Ovary (tissue), 10 donors: ENCODE measurements at places on chromosomes 2 and 18.

DNA sequence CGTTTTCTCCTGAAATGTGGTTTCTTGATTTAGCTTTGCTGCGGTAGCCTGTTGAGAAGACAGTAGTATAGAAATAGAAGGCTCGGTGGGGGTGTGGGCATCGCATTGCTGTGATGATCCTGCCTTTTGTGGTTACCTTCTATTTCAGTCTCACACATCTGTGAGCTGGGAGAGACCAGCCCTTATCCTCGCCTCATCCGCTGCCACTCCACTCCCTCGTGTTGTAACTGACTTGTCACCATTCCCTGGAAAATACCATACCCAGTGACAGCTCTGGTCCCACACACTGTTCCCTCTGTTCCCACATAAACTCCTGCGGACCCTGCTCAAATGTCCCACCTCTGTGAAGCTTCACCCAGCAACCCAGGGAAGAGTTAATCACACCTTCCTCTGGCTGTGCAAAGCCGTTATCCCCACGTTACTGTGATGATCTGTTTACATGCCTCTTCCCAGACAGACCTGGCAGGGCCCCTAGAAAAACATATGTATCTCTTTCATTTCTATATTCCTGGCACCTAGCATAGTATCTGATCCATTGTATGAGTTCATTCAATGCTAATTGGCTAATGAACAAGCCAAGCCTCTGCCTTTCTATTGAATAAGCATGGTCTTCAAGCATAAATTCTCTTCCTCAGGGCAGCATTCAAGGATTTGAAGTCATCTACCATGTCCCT, 114.6 kb downstream of the MAPK4 start:
- DNase-seq, result no peak

DNA sequence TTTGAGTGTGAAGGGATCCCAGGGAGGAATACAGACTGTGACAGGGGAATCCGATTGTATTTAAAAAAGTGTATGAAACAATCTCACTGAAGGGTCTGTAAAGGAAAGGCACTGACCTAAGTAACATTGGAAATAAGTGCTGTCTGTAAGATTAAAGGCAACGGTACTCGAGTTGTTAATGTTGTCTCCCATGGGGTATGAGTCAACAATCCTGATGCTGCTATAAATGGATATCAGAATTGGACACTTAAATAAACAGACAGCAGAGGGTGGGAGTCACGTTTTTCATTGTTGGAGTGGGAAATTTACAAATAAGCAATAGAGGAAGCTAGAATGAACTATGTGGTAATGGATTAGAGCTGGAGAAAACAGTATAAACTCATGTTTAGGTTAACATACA, 452.4 kb upstream of the RGPD4 start:
- no peak for DNase-seq

- no peak for DNase-seq
Observed at GRCh38 chr18:3008541-3008940, 4.4 kb downstream of the LPIN2 start.

- DNase-seq, result no peak
Observed at GRCh38 chr2:216446343-216446742, 34.1 kb downstream of the SMARCAL1 start.

- peak; percentile 54 for DNase-seq
Observed at GRCh38 chr18:59547581-59548182, 149.5 kb downstream of the CCBE1 start.

- DNase-seq, result no peak
Observed at GRCh38 chr2:118222672-118223421, 134.6 kb downstream of the INSIG2 start.

GRCh38 chr2:215299337-215299859, 12.5 kb upstream of the ATIC start:
- no peak for DNase-seq

DNA sequence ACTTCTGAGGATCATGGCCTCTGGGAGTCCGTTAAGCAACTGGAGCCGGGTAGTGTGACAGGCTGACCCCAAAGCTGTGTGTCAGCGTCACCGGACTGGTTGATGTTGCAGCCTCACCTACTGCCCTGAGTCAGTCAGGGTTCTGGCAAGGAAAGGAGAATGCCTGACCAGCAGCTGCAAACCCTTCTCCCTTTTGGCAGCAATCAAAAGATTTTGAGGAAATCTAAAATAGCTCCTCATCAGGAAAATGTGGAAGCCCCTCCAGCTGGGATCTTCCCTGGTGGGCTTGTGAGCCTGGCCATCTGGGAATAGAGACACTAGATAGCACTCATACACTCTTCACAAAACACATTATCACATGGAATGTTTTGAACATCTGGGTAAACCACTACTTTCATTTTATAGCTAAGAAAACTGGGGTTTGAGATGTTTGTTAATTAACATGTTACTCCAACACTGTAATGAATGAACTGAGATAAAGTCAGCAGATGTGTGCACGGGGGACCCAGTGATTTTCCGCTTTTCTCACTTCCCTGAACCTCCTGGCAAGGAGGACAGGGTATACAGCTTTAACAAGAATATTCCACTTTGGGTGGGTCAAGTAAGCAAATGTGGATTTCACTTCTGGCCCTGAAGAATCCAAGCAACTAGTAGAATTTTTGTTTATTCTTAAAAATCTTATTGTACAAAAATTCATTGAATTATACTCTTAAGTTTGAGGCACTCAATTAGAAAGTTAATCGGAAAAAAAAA, 24.7 kb downstream of the CLUL1 start:
- no peak for DNase-seq

DNA sequence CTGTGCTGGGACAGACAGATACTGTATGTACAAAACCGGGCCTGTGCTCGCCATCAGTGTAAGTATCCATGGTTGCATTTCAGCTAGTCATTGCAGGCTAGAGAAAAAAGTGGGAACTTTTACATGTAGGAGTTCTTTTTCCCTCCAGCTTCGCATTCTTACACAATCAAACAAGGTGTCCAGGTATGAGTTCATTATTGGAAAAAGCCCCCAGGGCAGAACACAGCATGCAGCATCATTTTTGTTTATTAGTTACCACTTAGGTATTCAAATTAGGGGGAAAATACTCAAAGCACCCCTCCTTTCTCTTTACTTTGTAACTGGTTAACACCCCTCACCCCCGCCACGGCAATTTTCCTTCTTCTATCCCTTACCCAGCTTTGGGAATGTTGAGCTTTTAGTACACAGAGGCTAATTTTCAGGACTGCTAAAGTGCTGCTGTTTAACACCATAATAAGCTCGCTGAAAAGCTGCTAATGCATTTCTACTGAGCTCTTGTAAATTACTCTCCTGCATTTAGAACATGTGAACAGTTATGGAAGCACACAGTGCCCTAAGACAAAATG, 13.6 kb downstream of the UPP2 start:
- DNase-seq, result no peak

DNA sequence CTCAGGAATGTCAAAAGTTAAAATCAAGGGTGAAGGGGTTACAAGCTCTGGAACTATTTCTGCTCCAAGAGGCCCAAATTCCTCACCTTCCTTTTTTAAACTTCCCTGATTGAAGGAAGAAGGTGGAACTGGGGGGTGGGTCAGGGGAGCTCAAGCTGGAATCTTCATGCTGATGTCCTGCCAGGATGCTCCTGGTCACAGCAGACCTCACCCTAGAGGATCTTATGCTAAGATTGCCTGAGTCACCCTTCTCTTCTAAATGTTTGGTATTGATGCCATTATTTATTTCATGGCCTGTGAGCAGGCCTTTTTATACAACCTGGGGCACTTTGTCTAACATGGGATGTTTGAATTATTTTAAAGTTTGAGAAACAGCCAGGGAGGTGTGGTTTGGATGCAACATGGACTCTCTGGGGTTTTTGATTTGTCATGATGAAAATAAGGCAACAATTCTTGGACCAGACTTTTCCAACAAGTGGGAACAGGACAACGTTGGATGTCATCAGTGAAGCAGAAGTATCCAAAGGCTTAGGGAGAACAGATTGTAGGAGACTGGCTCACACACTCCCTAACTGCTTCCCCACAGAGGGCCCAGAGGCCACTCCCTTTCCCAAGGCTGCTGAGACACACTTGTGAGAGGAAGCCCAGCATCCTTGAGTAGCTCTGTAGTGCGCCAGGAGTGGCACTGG, 420.2 kb upstream of the MEX3C start:
- no peak for DNase-seq

DNA sequence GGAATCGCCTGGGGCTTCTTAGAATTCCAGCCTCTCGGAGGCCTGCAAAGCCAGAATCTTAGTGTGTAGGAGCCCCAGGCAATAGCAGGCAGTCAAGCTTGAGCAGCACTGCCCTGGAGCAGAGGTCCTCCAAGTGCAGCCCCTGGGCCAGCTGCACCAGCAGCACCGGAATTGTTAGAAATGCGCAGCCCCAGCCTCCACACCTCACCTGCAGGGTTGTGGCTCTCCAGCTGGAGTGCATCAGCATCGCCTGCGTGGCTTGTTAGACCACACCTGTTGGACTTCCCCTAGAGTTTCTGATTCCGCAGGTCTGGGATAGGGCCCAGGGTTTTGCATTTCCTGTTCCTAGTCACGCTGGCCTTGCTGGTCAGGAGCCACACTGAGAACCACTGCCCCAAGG, 100.3 kb downstream of the ASAP2 start:
- no peak for DNase-seq

GRCh38 chr18:22829781-22830180, 103.3 kb upstream of the RBBP8 start:
- DNase-seq, result no peak

DNA sequence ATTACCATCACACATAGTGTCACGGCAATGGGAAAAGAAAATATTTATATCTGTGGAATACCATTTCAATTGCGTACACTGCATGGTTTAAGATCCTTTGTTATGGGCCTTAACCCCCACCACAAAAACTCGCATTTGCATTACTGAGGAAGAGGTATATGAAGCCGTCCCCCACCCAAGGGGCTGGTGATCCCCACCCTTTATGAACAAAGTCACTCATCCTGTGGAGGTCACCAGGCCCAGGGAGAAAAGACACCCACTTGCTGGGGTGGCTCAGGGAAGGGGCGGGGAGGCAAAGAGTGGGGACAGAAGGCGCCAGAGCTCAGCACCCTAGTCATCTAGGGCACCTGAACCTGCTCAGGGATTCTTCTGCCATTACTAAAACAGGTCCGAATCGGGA, 133.8 kb downstream of the ZNF516 start:
- no peak for DNase-seq

GRCh38 chr2:135818937-135819610, 17.9 kb downstream of the LCT start:
- no peak for DNase-seq

GRCh38 chr18:54717673-54718407, 110.4 kb upstream of the RAB27B start:
- no peak for DNase-seq

- DNase-seq, result no peak
Observed at GRCh38 chr2:20930928-20931327, 108.0 kb upstream of the LDAH start.

DNA sequence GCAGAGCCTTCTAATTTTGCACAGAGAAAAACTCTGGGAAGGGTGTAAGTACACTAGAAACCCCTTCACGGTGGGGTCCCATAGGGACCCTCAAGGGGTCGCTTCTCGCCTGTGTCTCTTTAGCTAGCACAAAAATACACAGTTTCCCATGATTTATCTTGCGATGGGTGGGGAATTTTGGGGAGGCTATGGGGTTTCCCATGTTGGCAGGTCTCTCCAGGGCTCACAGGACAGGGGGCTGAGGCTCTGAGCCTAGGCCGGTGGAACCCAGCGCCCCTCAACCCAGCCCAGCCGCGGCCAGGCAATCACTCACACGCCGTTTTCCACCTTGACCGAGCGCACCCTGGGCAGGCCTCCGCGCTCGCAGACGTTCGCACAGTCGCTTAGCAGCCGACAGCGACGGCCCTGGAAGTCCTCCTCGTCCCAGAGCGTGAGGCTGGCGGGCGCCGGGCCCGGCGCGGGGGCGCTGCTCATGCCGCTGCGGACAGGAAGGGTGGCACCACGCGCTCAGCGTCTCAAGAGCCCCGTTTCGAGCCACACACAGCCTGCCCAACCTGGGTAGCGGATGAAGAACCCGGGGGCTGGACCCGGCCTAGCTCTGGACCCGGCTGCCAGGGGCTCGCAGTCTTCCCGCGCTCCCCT, 398 bp downstream of the CRYBA2 start:
- DNase-seq, result no peak

GRCh38 chr2:112001136-112001715, 53.8 kb upstream of the TMEM87B start:
- DNase-seq, result no peak

GRCh38 chr2:10912076-10912731, 470 bp downstream of the KCNF1 start:
- no peak for DNase-seq

- no peak for DNase-seq
Observed at GRCh38 chr2:18703555-18703954, 114.2 kb upstream of the NT5C1B start.
